ENCODE measurements at places on chromosomes 7 and 10.

DNA sequence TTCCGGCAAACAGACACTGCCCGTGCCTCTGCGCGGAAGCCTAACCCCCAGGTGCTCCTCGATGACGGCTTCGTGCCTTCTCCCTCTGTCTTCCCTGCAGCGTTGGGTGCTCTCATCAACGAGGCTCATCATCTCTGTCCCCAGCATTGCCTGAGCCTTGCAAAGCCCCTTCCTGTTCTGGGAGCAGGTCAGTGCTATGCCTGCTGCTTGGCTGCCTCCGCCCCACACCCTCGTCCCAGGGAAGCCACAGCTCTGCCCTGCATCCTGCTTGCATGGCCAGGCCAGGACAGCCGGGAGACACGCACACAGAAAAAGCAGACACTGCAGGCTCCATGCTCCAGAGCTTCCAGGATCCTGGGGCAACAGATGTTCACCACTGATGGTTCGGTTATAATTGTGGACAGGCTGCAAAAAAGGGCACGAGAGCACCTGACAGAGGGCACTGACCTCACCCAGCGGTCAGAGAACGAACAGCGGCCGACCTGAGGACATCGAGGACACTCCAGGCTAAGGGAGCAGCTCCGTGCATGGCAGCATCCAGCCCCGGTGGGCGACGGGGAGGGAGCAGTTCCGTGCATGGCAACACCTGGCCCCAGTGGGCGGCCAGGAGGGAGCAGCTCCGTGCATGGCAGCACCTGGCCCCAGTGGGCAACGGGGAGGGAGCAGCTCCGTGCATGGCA lies 265.5 kb downstream of the PTPRN2 start:
- DNase-seq = no peak

- DNase-seq = no peak
Measured at GRCh38 chr10:81036257-81036656, 498.6 kb downstream of the SH2D4B start.

DNA sequence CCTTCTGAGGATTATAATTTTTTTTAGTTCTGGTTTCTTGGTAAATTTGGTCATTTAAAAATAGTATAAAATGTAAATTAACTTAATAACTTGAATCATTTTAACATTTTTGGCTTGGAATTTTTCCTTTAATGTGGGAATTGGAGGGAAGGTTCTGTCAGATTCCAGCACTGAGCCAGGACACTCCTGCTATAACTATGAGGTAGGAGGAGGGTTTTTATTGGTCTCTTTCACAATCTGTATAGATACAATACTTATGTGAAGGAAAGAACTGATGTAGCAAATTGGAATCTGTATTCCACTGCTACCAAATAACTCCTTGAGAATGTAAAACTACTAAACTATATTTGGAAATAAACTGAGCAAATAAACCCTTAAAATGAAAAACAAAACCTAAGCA lies 3.2 kb downstream of the PRKG1 start:
- DNase-seq = no peak

DNA sequence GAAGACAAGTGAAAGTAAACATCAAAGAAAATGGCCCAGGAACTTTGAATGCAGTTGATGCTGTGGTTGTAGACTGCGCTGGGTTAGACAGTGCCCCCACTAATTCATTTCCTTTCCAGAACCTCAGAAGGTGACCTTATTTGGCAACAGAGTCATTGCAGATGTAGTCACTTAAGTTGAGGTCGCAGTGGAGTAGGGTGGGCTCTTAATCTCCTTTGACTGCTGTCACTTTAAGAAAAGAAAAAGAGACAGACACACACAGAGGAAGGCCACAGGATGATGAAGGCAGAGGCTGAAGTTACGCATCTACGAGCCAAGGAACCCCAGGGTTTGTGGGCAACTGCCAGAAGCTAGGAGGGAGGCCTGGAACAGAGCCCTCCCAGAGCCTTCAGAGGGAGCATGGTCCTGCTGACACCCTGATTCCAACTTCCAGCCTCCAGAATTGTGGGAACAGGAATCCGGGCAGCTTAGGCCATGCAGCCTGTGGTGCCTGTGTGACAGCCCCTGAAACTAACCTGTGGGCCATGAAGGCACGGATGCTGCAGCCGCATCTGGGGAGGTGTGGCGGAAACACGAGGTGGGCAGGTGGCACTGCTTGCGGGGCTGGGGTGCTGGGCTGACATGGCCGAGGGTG lies 107.6 kb downstream of the PRKAG2 start:
- DNase-seq = peak; percentile 25

DNA sequence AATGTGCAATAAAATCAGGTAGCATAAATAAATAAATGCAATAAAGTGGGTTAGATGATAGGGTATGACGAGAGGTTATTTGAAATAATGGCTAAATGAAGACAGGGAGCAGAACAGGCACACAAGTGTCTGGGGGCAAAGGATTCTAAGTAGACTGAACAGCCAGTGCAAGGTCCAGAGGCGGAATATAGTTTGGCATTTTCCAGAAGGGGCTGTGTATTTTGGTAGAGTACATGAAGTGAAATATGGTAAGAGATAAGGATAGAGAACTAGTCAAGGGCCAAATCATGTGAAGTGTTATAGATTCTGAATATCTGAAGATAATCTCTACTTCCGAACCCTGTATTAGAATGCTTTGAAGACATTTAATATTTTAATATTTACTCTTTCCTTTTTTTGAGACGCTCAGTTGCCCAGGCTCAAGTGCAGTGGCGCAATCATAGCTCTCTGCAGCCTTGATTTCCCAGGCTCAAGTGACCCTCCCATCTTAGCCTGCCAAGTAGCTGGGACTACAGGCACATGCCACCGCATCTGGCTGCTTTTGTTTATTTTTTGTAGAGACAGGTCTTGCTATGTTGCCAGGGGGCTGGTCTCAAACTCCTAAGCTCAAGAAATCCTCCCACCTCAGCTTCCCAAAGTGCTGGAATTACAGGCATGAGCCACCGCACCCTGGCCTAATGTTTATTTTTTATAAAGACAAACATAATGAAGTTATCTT lies 44.4 kb upstream of the CD36 start:
- no peak for DNase-seq

DNA sequence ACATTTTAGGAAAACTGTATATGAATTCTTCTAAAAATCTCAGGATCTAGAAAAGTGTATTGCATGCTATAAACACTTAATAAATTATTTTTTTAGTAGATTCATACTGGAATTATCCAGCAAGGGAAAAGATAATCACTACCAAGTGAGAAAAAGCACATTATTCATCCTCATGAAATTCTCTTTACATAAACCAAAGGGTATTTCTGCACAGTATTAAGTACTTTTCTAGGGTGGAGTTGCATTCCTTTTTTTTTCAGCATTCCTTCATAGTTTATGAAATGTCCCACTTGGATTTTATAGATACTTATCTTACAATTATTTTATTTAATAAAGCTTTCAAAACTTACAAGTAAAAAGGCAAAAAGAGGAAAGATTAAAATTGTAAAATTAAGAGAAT lies 403.3 kb downstream of the HGF start:
- DNase-seq = no peak

DNA sequence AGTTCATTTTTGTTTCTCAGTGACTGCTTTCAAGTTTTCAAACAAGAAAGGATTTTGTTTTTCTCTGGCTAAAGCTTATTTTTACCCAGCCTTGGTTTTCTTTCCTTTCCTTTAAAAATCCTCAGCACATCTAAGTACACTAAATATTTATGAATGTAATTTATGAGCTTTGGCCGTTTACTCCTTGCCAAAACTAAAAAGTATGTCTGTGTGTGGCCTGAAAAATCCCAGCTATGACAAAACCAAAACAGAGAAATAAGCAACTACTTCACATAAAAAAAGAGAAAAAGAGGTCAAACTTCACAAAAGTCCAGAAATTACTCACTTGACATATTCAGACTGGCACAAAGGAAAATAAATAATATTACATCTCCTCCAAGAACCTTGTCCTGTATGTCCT lies 365.1 kb upstream of the NFE2L3 start:
- DNase-seq = no peak

DNA sequence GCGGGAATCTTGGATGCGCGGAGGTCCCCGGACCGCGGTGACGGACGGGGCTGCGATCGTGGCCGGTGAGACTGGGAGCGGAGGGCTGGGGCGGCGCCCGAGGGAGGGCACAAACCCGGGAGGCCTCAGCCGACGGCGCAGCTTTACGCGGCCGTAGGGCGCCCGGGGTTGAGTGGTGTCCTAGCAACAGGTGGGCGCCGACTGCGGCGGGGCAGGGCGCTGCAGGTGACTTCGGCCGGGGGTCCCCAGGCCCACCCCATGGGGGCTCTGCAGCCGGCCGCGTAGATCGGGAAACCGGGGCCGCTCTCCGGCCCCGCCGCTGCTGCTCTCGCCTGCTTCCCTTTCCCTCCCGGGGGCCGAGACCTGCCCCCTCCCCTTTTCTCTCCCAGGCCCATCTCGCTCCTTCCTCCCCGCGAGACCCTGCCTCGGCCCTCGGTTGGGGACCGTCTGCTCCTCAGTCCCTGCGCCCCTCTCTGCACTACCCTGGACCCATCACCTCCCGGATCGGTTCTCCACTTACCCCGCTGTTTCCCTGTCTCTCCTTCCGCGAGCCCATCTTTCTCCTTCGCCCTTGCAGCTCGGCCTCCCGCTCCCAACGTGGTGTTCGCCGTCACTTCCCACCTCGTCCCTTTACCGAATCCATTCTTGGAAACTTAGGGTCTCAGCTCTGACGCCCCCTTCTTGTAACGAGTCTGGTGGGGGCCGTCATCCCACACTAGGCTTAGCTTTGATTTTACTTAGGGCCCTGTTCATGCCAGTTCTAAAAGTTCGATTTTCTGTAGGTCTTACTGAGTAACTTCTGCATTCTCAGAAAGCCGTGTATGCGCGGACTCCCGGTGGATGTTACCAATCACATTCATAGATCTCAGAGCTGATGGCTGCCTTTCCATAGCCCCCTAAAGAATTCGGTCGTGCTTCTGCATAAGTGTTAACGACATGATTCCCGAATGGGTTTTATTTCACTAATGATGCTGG lies 18.5 kb upstream of the ACBD5 start:
- no peak for DNase-seq

- DNase-seq = no peak
Measured at GRCh38 chr7:29145553-29146056, 732 bp downstream of the CPVL start.

All from activated CD4-positive, alpha-beta T cell treated with anti-CD3 and anti-CD28 coated beads for 4 hours (primary cell).